ENCODE measurements at places on chromosomes 7 and 10.

- DNase-seq, result no peak
Observed at GRCh38 chr7:11069591-11069990, 95.9 kb downstream of the PHF14 start.

DNA sequence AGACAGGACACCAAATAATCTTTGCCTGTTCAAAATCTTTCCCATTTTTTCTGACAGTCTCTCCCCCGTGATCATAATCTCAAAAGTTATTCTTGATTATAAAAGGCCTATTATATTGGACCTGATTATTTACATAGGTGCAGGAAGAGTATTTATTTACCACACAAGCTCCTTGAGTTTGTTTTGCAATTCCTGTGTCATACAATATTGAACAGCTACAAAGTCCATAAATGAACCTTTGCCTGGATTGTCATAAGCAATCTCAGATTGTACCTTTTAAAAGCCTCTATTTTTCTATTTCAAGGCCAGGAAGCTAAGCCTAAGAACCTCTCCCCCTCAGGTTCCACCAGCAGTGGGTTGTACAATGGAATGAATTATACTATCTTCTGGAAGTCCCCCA lies 183.9 kb upstream of the MEOX2 start:
- no peak for DNase-seq

- no peak for DNase-seq
Observed at GRCh38 chr10:64209561-64209960, 688.4 kb downstream of the REEP3 start.

DNA sequence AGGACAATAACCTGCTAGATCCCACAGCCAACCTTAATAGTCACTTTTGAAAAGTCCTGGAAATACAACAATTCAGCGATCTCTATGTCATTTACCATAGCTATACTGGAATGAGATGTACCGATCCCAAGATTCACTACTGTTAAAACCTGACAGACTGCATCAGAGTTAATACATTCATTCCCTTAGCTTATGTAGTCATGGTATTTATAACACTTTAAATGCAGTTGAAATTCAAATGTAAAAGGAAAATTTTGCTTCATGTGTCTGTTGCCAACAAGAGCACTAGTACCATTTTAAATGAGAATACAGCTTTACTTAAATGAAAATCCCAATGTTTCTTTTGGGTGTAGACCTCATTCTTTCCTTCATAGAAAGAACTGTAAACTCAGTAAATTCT lies 11.1 kb upstream of the GGCT start:
- DNase-seq, result no peak

- no peak for DNase-seq
Observed at GRCh38 chr7:50564640-50565558, at the start of gene DDC. TSS of gene DDC (minus strand) at chr7:50565405. CDS start at chr7:50544085, 21,320 bp downstream.

- no peak for DNase-seq
Observed at GRCh38 chr7:132077971-132078685, 498.1 kb downstream of the PLXNA4 start.

GRCh38 chr10:16943295-16944285 lies 126.4 kb upstream of the RSU1 start:
- DNase-seq, result no peak

DNA sequence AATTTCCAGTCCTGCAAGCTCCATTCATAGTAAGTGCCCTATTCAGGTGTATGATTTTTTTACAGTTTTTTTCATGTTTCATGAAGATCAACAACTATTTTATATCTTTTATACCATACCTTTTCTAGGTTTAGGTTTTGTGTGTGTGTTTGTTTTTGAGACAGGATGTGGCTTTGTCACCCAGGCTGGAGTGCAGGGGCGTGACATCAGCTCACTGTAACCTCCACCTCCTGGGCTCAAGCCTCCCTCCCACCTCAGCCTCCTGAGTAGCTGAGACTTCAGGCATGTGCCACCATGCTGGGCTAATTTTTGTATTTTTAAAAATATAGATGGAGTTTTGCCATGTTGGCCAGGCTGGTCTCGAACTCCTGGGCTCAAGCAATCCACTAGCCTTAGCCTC lies 35.0 kb downstream of the ARMH3 start:
- DNase-seq, result no peak

DNA sequence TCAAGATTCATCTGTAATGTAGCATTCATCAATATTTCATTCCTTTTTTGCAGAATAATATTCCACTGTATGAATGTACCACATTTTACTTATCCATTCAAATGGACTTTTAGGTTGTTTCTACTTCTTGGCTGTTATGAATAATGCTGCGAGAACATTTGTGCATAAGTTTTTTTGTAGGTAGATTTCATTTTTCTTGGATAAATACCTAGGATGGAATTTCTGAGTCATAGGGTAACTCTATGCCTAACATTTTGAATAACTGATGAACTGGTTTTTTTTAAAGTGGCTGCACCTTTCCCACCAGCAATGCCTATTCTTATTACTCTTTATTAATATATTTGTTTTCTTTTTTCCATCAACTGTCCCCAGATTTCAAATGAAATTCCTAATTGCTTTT lies 9.1 kb upstream of the XPNPEP1 start:
- DNase-seq, result no peak

DNA sequence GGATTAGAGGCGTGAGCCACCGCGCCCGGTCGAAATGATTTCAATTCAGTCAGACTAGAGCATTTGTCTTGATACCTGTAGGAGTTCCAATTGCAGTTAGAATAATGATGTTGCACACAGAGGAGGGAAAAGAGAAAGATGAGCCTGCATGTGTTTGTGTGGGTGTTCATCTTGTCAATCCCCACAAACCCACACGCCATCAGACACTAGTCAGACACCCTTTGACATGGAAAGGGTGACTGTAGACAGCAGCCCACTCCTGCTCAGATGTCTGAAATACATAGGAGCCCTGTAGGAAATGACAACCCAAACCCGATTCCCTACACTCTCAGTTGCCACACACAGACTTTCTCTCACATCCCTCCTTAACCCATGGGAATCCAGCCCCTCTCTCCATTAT lies 92.0 kb downstream of the ABLIM1 start:
- no peak for DNase-seq

GRCh38 chr7:29937132-29937531 lies 52.5 kb downstream of the SCRN1 start:
- DNase-seq, result no peak

DNA sequence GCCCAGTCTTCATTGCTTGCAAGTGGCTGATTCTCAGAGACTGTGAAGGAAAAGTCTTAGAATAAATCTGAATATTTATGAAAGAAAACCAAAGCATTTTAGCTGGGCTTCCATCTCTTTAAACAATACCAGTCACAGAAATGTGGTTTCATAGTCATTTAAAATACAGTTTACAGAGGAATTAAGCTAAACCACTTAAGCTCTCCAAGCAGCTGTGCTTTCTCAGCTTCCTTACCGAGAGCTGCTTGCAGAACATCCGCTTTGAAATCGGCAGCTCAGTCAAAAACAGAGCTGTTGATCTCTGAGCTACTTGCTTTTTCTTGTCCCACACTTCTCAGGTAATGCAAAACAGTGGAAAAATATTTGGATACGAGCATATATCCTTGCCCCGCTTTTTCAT lies 134.5 kb downstream of the DYNC1I1 start:
- DNase-seq, result no peak

DNA sequence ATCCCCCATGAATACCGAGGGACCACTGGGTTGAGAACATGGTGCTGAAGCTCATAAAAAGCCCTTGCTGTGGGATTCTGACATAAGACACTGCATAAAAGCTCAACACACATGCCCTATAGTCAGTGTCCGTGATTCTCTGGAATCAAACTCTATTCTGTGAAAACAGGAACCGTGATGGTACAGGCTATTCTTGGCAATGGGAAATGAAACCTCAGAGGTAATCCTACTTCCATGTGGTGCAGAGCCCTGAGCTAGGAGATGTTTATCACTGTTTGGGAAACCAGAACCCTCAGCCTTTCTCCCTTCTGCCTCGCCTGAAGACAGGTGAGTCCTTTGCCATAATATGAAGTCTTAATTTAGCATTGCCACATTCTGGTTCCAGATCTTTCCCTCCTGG lies 80.8 kb upstream of the PRSS1 start:
- no peak for DNase-seq

DNA sequence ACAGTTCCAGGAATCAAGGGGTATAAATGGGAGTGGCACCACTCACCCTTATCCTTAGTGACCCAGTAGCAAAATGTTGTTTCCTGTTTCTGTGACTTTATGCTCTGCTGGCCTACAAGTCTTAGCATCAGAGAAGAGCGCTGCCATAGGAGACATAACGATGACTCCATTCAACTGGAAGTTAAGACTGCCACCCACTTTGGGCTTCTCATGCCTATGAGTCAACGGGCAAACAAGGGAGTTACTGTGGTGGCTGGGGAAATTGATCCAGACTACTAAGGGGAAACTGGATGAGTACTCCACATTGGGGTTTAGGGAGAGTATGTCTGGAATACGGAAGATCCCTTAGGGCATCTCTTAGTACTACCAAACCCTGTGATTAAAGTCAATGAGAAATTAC lies 40.6 kb upstream of the PIK3CG start:
- no peak for DNase-seq

DNA sequence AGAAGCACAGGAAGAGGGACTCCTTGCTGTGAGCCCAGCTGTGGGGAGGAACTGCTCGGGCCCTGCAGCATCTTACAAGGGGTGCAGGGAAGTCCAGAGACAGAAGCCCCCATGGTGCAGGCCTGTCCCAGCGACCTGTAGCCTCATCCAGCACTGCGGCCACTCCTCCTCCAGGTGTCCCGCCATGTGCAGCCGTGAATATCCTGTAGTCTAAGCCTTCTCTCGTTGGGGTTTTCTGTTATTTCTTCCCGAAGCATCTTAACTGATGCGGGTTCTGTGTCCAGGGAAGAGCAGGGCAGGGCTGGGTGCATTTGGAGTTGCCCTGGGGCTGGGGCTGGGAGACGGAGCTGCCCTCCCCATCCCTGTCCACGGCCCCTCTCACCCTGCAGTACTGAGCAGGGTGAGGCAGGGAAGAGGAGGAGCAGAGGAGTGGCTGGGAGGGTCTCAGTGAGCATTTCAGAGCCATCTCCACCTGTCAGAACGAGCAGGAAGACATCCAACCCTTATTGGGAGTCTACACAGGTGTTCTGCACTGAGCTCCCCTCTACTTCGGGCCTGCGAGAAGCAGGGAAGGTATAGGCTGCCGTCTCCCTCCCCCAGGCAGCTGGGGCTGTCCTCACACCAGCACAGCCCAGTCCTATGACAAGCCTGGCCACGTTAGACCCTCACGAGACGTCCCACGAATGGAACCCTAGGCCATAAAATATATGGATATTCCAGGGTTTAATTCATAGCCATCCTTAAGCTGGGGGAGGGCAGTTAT lies 494.5 kb downstream of the DNAJB6 start:
- DNase-seq, result no peak

DNA sequence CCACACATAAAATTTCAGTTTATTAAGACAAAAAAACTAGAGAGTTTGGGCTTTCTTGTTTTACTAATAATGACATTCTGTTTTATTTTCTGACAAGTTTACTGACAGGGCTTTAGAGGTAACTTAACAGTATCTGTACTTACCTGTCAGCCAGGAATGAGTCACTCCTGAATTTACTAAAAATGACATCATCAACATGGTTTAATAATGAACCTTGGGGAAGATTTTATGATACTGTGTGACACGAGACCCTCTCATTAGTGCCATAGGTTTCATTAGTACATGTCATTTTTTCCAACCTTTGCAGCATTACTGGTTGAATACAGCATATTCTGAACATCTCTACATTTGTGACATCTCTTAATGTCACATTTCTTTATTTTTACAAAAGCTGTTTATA lies 131.1 kb downstream of the KCND2 start:
- no peak for DNase-seq

- DNase-seq, result no peak
Observed at GRCh38 chr10:2279711-2280110, 542.4 kb upstream of the ADARB2 start.

DNA sequence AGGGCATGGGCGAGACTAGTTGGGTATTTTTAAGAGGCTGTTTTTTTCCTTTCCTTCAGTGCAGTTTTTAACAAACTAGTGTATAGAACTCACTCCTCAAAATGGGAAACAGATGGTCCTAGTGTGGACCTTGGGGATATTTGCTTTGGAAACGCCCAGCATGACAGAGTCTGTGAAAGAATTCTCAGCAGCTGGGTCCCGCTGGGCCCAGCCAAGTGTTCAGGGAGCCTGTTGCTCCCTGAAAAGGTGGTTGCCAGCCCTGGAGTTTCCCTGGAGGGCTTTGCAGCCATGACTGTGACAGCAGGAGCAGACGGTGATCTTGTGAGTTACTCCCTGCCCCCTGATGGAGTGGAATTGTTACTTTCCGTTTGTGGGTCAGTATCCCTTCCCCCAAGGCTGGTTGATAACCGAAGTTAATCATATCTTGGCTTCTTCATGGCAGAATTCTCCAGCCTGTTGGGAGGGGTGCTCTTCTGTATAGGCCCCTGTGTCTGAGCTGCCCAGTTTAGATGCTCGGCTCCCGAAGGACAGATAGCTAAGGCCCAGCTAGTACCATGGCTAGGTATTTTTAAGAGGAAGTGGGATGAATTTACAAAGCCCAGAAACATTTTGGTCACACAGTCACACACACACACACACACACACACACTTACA lies 278.6 kb upstream of the HABP2 start:
- DNase-seq, result no peak

GRCh38 chr10:29794776-29795611 lies 160.2 kb upstream of the SVIL start:
- no peak for DNase-seq

- DNase-seq, result no peak
Observed at GRCh38 chr7:87218796-87219544, 562 bp downstream of the TMEM243 start.

DNA sequence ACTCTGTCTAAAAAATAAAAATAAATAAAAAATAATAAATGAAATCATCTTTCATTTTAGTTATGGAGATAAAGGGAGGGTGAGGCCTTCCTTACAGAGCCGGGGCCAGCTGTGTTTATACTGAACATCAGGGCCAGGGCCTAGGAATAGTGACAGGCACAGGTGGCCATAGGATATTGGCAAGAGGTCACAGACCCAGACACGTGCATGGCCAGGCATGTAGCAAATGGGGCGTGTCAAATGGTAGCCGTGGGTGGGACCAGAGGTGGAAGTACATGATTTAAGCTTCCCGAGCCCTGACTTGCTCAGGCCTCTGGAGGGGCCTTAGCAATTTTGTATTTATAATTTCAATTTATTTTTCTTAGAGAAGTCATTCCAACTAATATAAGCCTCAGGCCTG lies 353.0 kb downstream of the ANKRD30A start:
- no peak for DNase-seq
